Panc1 (cell line): ENCODE measurements at places on chromosomes 6 and 20.

DNA sequence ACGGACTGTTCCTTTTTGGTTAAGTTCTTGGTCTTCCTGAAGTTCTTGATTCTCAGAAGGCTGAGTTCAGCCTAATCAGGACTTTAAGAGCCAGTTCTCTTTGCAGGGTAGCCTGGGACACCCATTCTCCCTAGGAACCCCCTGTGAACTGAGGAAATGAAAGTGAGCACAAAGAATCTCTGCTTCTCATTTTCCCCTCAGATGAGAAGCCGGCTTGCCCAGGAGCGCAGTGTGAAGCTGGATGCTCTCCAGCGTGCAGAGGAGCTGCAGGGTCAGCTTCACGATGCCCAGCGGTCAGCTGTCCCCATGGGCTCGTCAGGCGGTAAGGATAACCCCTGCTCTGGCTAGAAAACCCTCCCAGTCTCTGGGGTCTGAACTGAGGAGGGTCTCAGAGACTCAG is 34.0 kb downstream of the CD164 start:
- DNase-seq = no peak

DNA sequence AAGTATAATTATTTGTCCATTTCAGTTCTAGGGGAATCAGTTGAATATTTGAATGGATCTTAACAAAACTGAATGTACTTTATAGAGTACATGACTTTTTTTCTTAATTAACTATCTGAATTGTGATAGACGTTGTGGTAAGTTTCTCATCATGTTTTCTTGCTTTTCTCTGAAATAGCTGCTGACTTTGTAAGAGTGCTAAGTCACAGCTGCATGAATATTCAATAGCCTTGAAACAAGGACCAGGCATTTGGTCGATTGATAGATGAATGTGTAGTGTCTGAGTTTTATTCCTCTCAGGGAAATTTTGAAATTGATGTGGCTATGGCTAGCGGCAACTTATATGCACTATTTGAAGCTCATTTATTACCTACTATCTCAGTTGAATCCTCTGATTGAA is 56.0 kb downstream of the ADGRB3 start:
- no peak for DNase-seq

GRCh38 chr6:41832263-41832662 is 44.8 kb downstream of the TOMM6 start:
- DNase-seq = no peak

GRCh38 chr6:53659458-53659857 is 6.1 kb downstream of the KLHL31 start:
- peak; percentile 28 for DNase-seq

GRCh38 chr20:39103732-39104131 is 141.6 kb downstream of the DHX35 start:
- DNase-seq = no peak

DNA sequence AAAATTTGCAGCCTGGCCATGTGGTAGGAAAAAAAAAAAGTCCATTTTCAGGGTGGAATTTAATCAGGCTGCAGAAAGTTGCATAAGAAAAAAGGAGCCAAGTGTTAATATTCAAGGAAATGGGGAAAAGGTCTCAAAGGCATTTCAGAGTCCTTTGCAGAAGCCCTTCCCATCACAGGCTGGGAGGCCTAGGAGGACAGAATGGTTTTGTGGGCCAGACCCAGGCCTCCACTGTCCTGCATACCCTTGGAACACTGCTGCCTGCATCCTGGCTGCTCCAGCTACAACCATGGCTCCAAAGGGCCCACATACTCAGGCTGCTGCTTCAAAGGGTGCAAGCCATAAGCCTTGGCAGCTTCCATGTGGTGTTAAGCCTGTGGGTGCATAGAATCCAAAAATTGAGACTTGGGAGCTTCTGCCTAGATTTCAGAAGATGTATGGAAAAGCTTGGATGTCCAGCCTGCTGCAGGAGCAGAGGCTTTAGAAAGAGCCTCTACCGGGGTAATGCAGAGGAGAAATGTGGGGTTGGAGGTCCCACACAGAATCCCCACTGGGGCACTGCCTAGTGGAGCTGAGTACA is 239.0 kb upstream of the STXBP5 start:
- no peak for DNase-seq

DNA sequence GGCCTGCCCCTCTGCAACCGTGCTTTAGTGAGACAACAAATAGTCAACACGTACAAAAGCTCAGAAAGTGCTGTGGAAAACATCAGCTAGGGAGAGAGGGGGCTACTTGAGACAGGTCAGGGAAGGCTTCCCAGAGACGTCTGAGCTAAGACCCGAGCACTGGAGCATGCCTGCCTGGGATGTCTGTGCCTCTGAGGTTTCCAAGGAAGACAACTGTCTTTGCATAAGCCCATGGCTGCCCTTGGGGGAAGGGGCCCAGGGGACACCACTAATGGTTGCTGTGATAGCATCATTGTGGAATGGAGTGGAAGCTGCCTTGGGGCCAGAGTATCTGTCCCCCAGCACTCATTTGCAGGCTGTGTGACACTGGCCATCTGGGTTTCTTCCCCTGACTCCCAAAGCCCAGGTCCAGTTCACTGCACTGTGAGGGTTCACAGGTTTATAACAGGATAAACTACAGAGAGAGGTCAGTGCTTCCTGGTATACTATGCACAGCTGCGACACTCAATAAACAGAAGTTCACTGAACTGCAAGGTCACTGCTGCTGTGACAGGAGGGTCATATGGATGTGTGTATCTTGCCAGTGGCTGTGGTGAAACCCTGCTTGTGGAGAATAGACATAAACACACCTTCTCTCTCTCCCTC is 1.5 kb upstream of the ARFGEF2 start:
- no peak for DNase-seq

GRCh38 chr6:28542440-28543296 is 17.0 kb downstream of the GPX5 start:
- peak; percentile 97 for DNase-seq

DNA sequence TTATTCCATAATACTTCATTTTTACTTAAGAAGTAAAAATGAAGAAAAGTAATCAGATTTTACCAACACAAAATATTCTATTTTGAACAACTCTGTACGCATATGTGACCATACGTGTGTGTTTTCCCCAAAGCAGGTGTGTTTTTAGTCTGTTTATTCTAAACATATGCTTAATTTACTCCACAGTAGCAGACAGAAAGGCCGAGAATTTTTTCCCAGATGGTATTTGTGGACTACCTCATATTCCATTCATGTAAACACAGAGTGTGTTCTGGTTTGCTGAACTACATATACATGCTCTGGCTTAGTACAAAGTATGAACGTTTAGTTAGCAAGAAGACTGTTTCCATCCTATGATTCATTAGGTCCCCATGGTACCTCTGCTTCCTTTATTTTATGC is 233.3 kb upstream of the RUNX2 start:
- DNase-seq = no peak

DNA sequence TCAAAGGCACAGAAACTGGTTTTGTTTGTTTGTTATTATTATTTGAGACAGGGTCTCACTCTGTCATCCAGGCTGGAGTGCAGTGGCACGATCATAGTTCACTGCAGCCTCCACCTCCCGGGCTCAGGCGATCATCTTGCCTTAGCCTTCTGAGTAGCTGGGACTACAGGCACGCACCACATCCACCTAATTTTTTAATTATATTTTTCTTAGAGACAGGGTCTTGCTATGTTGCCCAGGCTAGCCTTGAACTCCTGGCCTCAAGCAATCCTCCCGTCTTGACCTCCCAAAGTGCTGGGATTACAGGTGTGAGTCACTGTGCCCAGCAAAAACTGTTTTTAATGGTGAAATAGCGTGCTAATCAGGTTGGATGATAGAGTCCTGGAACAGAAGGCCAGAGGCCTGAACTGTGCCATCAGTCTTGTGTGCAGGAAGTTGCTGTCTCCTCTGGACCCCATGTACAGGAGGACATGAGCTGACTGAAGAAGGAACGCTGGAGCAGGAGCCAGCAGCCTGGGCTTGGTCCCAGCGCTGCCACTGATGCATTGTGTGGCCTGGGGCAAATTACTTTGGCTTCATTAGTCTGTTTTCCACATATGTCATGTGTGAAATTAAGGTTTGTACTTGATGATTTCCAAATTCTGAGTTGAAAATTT is 4.9 kb downstream of the TM9SF4 start:
- no peak for DNase-seq

DNA sequence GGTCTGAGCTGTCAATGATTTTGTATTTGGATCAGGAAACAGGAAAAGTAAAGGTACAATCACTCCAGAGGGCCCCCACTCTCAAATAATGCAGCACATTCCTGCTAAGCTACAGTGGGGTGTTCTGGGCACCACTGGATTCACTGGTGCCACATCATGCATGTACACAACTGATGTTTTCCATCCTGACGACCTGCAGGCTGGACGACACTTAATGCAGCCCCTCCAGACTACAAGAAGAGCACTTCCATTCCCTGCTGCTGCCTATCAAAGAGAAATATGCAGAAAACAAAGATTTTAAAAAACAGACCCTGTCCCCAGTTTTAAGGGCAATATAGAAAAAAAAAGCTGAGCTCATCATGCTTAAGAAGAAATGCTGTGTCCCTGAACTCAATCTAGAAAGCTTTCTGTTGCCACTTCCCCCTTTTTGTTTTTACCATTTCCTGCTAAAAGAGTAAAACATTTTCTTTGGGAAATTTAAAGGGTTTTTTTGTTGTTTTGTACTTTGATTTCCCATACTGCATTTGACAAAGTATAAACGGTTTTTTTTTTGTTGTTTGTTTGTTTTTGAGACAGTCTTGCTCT is 35.5 kb downstream of the ABHD12 start:
- DNase-seq = no peak

DNA sequence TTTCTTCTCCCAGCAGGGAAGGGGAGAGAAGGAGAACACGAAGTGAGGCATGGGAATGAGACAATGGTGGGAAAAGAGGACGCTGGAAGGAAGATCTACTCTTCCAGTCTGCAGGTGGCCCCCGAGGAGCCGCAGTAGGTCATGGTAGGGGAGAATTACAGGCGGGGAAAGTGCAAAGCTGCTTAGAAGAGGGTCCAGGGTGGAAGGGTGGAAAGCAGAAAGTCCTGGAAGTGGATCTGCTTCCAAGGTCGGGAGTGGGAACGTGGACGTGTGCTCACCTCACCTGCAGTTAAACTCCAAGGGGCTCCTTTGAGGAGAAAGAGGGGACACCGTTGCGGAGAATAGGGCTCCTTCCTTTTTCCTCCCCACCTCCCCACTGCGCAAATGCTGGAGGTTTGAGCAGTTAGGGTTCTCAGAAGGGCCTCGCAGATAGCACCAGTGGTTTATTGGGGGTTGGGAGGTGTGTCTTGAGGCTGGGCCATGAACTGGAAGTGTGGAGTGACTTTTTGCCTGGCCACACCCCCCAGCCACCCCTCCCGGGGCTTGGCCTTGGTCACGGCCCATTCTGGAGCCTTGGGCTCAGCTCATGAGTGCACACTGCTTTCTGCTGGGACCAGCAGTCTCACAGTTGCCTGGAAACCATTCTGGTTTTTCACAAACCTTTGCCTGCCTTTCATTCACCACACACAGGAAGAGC is 100.4 kb upstream of the MLN start:
- DNase-seq = no peak

- DNase-seq = no peak
Observed at GRCh38 chr6:39367700-39368099, 45.2 kb upstream of the KCNK16 start.

GRCh38 chr6:157380458-157380778 is 572 bp upstream of the ZDHHC14 start:
- DNase-seq = no peak

GRCh38 chr6:135722679-135723078 is 128.8 kb upstream of the PDE7B start:
- no peak for DNase-seq

DNA sequence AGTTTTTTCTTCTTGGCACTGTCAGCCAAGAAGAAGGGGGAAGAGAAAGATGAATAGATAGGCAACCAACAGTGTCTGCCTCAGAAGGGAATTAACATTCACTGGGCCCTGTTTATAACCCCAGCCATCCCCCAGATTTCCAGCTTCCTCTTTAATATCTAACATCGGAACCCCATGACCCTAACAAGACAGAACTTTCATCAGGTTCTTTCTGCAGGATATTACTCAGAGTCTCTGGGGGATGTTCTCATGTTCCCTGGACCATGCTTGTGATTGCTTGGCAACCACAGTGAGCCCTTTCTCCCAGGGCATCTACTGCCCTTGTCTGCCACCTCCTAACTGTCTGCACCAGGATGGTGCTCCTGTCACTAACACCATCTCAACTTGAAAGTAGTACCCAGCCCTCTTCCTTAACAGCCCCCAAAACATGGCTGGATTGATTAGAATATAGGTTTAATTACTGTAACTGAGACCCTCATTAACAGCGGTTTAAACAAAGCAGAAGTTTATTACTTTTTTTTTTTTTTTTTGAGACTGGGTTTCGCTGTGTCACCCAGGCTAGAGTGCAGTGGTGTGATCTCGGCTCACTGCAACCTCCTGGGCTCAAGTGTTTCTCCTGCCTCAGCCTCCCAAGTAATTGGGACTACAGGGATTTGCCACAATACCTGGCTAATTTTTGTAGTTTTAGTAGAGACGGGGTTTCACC is 12.0 kb upstream of the PTPN1 start:
- DNase-seq = no peak

- DNase-seq = no peak
Observed at GRCh38 chr6:109672175-109672574, 18.8 kb downstream of the AK9 start.

DNA sequence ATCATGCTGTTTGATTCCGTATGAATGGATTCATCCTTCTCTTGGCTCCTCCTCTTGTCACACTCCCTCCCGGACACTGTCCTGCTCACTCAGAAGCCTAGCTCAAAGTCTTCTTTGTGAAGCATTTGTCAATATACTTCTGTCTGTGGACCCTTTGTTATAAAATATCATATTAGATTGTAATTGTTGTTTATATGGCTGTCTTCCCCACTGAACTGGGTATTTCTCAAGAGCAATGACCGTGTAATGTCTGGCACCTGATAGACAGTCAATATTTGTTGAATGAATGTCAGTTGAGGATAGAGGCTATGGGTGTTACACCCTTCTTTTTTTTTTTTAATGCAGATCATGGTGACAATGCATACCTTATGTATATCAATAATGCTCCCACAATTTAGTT is 335.3 kb downstream of the SOX4 start:
- DNase-seq = no peak

DNA sequence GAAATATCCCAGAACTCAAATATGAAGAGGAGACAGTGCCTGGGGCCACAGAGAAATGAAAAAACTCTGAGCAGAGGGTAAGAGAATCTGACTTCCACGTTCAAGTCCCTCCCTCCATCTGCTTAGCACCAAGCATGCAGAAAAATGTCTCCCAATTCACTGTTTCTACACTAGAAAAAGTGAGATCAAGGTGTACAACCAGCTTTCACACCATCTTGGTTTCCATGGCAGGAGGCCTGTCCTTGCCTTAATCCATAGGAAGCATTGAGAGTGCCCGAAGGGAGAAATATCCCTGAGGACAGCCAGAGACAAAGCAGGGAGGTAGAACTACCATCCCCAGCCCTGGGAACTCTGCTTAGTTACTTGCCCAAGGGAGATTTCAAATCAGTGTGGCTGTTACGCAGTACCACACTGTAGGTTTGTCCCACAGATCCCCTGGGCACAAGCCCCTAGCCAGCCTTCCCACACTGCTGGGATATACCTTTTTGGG is 82.9 kb downstream of the SCML4 start:
- no peak for DNase-seq
